CD4-positive, alpha-beta T cell treated with Interleukin-17A for 1 hour (primary cell): ENCODE measurements at places on chromosomes 4 and X.
A peak's percentile ranks its signal among the peaks of the same experiment; 100 is the strongest.

- no peak for DNase-seq
These were observed 301.9 kb upstream of the ARSJ start for GRCh38 chr4:114281164-114281960.

- no peak for DNase-seq
These were observed 100.4 kb downstream of the SLIT2 start for GRCh38 chr4:20352163-20352431.

DNA sequence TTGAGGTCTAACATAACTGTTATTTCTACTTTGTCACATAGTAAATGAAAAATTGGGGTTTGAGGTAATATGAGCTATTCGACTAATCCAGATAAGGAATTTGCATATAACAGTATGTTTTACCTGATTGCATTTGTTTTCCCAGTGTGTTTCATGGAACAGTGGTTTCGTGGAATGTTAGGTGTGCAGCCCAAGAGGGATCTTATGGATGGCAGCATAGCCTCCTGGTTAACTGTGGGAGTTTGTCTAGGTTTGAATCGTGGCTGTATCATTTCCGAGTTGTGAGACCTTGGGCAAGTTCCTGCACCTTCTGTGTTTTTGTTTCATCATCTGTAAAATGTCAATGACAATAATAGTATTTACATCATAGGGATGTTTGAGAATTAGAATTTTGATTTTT, 7.9 kb downstream of the BMPR1B start:
- DNase-seq: no peak

GRCh38 chrX:47595716-47596251, 13.5 kb downstream of the TIMP1 start:
- no peak for DNase-seq

GRCh38 chr4:131430302-131430701, 1718.8 kb upstream of the PCDH10 start:
- DNase-seq: no peak

- no peak for DNase-seq
These were observed 554.6 kb downstream of the INPP4B start for GRCh38 chr4:142291299-142292050.

DNA sequence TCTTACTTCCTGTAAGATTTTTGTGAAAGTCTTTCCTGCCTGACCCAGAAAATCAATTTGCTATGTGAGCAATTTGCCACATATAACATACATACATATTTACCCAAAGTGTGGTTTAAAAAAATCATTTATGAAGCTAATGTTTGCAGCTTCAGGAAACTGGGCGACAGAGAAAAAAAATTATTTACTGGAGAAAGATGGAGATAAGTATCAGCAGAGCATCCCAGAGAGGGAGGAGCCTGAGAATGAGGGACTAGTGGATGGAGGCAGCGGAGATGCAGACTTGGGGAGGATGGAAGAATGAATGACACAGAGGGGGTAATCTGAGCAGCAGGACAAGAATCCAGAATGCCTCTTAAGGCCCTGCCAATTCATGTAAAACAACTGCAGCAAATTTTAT, 975 bp upstream of the GYPA start:
- no peak for DNase-seq

- DNase-seq: no peak
These were observed 2309.4 kb upstream of the AGA start for GRCh38 chr4:179751669-179752068.

DNA sequence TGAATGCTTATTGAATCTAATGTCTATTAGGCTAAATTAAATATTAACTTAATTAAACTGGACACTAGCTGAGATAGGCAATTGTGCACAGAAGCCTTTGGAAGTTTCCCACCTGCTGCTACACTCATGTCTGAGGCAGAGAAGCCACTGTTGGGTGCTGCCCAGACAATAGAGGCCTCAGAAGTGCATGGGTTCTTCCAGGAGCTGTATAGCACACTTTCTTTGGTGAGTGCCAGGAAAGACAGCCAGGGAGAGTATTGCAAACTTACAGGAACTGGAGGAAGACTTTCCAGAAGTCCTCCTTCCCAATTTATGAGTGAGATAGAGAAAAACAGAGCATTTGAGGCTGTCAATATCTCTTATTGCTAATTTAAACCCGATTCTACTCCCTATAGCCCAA, 89.9 kb downstream of the GPAT3 start:
- DNase-seq: no peak

DNA sequence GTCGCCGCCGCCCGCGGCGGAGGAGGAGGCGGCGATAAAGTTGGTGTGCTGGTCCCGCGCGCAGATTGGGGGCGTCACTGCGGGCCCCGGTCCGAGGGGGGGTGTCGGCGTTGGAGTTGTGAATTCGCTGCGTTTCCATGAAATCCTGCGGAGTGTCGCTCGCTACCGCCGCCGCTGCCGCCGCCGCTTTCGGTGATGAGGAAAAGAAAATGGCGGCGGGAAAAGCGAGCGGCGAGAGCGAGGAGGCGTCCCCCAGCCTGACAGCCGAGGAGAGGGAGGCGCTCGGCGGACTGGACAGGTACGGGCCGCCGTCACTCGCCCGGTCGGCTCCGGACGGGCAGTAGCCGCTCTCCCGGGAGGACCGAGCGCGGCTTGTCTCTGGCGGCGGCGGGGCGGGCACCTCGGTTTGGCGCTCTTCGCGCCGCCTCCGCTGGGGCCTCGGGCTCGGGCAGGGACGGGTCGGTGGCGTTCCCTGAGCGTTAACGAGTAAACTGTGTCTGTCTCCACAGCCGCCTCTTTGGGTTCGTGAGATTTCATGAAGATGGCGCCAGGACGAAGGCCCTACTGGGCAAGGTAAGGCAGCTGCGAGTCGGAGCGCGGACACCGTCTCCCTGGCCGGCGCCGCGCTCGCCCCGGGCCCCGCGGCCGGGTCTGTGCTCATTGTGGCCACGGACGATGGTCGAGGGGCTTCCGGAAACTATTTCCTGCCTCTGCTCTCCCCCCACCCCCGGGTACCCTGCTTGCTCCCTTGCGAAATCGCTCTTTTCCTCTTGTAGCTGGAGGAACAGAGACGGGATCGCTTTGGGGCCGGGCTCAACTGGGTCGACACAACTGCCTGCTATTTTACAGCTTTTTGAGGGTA, 658 bp downstream of the KDM6A start:
- DNase-seq: peak; percentile 50

DNA sequence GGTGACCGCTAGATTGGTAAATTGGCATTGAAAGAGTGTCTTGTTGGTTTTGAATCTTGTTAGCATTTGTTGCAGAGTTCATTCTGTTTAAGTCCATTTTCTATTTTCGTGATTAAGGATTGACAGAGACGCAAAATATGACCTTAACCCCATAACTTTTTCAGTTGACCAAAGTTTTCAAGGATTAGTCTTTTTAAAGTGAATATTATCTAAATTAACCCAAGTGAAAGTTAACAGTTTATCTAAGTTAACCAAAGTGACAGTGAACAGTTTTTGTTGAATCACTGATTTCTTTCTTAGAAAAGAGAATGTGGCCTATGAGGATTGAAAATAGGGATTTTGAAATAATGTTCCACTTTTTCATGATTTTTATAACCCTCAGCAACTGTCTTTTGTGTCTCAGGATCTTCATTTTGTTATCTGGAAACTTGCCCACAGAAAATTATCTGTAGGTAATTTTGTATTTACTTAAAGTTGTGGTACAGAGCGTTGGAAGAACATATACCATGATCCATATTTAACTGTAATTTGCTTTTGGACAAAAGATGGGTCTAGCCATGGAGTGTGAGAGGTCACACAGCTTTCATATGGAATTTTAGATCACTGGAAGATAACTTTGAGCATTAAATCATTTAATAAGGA, 3.3 kb downstream of the CPEB2 start:
- no peak for DNase-seq

- DNase-seq: no peak
These were observed 60.7 kb upstream of the PGM2 start for GRCh38 chr4:37765741-37766140.

GRCh38 chr4:122764821-122765215, 32.3 kb downstream of the BBS12 start:
- DNase-seq: no peak

GRCh38 chr4:187108845-187109244, 385.2 kb upstream of the FAT1 start:
- DNase-seq: no peak
